ENCODE measurements at places on chromosomes 7 and 10.

DNA sequence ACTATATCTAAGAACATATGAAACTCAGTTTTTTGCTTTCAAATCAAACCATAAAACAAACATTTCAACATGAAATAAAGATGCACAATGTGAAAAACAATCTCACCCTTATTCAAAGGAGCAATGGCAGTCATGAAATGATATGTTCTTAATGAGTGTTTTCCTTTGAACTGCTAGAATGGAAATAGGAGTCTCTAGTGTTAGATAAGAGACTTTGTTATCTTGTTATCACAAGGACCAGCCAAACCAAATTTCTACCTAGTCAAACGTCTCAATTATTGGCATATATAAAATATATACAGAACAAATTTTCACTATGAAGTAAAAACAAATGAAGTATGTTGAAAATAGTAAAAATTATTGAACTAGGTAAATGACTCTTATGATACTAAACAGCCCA is 1.2 kb downstream of the VPS41 start:
- DNase-seq: no peak

DNA sequence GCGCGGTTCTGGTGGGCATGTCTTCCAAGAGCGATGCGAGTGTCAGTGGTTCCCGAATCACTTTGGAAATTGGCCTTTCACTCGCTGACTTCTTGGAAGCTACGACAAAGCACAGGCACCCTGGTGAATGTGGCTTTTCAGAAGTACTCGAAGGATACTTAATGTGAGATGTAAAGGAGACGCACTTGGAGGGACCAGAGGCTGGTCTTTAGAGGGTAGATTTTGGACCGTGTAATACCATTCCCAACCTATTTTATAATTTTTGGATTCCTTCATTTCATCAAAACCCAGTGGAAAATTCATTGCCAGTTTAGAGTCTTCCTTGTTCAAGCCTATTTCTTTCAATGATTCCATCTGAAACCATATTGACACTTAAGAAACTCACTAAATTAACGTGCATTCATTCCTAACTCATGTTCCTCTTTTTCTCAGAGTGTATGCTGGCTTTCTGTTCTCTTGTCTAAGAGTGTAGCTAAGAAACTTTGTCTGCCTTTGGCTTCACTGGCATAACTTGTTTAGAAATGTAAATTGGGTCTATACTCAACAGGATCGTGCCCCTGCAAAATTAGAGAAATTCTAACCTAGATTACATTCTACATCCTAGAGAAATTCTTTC is 645 bp upstream of the COPG2 start:
- DNase-seq: no peak

DNA sequence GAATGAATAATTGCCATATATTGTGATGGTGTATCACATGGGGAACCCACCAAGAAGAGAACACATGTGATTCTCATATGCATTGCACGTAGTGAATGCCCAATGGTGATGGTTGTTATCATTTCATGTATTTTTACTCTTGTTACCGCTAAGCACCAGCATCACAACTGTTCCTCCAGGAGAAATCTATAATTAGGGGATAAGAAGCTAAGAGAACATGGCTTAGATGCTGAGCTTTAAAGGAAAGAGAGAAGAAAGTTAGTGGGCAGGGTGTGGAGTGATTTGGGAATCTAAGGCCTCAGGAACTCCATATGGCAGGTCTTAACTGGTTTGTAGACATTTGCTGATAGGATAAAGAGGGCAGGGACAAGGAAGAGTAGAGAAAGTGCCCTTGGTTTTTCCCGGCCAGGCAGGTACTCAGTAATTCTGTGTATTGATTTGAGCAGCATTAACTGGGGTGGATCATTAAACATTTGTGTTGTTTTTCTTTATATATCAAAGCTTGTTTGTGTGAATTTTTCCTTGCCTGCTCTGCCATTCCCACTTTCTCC is 145.9 kb downstream of the LRRC4 start:
- DNase-seq: no peak

GRCh38 chr10:91460681-91461080 is 50.5 kb downstream of the HECTD2 start:
- no peak for DNase-seq

DNA sequence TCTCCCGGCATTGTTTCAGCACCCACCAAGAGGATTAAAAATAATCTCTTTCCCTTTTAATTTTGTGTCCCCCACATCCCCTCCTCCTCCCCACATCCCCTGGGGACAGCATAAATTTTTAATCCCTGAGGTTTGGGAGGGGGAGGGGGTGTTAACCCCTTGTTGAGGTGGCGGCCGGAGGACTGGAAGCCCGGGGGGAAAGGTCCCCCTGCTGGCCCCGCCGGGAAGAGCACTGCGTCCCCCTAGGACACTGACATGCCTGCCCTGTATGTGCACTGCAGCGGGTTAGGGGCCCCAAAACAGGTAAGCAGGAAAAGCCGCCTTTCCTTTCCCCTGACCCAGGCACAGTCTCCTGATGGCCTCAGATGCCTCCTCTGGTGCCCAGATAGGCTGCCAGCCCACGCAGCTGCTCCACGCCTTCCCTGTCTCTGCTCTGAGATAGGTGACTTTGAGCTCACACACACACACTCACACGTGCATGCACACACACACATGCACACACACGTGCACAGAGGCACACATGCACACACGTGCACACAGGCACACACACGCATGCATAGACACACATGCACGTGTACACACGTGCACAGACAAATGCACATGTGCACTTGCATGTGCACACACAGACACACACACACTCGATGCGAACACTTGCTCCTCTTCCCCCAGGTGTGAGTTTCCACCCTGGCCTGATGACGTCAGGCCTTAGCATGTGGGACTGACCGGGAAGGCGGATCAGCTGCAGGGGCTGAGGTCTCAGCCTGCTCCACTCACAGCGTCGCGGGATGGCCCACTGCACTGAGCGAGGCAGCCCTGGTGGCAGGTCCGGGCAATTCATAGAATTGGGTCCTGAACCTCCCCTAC is 12.3 kb downstream of the CNPY1 start:
- DNase-seq: peak; percentile 16

DNA sequence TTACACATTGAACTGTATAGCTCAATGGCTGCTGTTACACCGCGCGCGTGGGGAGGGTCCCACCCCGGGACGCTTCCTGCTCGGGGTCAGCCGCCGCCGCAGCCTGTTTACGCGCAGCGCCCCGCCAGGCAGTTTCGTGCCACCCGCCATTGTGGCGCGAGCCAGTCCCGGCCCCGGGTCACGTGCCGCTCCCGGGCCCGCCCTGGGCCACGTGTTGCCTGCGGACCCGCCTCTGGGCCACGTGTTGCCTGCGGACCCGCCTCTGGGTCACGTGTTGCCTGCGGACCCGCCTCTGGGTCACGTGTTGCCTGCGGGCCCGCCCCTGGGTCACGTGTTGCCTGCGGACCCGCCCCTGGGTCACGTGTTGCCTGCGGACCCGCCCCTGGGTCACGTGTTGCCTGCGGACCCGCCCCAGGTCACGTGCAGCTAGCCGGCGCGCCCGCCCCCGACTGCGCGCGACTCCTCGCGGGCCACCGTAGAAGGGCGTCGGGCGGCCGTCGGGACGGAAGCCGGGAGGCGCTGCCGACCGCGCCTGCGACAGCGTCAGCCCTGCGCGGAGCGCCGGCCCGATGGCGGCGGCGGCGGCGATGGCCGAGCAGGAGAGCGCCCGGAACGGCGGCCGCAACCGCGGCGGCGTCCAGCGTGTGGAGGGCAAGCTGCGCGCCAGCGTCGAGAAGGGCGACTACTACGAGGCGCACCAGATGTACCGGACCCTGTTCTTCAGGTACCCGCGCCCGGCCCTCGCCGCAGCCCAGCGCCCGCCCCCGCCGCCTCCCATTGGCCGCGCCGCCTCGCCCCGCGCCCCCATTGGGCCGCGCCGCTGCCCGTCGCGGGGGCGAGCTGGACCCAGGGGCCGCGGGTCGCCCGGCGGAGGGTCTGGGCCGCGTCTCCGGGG is at the start of gene GET4:
GET4 (plus strand) TSS at position 478 of the 895 bp plus-strand sequence; CDS start at position 570, 92 bp downstream.
- peak; percentile 97 for DNase-seq

DNA sequence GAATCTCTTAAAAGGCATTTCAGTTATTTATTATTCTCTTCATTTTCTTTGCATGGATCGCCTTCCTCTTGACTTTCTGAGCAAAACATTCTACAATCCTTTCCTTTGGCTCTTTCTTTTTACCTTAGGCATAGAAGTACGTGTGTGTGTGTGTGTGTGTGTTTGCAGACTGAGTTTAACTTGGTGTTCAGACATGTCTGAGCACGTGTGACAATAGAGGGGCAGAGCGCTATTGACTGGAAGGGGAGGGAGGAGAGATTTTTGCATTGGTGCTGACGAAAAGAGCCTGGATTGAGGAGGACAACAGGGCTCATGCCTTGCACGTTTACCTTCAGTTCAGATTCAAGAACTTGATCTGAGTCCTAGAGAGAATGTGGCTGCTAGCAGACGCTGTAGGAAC is 129.8 kb downstream of the SEC23IP start:
- DNase-seq: no peak

DNA sequence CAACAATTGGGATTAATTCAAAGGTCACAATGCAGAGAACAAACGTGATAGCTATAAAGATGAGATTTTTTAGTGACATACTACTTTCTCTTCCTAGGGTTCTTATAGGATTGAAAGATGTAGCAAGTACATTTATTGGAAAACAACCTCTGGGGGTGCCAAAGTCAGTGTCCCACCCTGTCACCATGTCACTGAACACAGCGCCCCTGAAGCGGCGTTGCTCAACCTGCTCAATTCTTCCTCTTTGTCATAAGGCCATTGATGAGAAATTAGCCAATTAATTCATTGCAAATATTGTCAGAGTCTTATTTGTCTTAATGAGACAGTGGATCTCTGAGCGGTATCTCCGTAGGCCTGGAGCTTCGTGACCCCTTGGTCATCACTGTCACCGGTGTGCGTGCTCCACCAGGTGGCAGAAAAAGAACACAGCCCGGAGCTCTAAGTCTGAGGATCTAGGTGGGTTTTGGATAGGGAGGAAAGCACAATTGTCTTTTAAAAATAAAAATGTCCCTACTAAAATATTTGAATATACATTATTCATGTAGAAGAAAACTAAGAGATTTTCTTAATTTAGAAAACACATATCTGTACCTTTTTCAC is 362.6 kb downstream of the PAXIP1 start:
- no peak for DNase-seq

- no peak for DNase-seq
Observed at GRCh38 chr7:25084821-25085220, 40.2 kb downstream of the CYCS start.

DNA sequence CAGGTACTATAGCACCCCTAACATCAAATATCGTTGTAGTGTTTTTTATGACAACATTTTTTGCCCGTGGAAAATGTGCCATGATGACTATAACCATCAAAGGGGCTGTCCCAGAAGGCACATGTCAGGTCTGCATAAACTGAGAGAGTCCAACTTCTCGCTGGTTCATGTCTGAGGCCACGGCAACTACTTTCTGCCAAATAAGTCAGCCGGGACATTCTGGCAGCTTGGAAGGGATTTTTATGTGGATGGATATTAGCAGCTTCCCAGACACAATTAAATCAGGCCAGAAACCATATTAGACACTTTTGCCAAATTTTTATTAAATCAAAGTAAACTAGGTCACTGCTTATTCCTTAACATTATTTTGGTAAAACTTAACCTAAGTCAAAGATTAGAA is 477.4 kb upstream of the FZD8 start:
- DNase-seq: no peak

DNA sequence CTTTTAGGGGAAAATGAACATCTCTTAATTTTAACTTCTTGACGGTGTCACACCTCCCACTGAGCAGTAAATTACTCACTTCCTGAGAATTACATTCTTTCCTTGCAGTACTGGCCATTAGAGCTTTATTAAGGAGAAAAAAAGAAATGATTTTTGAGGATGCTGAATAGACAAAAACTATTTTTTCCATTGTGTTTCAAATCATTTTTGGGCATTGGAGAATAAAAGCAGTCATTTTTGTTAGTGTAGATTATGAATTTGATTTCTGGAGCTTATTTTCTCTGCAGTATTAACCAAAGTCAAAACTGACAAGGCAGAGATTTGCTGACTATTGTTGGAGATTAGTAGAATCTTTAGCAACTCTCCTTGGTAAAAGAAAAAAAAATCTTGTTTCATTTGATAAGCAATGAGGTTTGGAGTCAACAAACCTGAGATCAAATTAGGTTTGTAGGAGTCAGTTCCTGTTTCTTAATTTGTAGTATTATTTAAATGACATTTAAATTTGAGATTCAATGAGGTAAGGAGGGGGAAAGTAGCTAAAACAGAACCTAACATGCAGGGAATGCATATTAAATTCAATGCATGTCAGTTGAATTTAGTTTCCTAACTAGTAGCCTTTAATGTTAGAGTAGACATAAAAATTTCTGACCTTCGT is 70.6 kb downstream of the AP3M1 start:
- DNase-seq: peak; percentile 65

DNA sequence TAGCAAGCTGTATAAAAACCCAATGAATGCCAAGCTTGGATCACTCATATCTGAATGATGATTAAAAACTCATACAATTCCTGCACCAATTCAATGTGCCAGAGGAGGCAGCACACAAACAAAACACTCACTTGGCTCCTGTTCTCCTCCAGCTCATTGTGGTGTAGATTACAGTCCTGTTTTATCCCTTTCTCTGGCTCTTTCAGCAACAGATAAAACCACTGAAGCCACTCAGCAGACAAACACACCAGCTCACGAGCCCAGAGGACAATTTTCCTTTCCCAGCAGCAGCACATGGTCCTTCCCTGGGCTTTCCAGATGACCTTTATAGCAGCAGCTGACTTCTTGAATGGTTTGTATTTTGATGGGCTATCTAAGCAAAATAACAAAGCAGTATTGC is 107.3 kb upstream of the STARD3NL start:
- peak; percentile 39 for DNase-seq

DNA sequence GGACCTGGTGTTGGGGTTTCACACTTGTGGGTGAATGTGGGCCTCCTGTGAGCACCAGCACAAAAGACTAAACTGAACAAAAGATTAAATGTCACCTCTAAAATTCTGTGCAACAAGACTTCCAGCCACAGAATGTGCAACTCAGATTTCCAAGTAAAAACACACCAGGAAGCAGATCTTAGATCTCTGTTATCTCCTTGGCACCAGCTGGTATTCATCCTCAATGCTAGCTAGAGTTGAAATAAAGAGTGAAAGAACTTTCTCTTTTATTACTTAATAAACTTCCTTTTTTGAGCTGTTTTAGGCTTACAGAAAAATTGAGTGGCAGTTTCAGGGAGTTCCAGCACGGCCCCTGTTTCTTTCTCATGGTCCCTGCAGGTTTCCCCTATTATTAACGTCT is 40.2 kb downstream of the EGFR start:
- DNase-seq: no peak

GRCh38 chr7:29445736-29446135 is 117.9 kb upstream of the PRR15 start:
- no peak for DNase-seq

DNA sequence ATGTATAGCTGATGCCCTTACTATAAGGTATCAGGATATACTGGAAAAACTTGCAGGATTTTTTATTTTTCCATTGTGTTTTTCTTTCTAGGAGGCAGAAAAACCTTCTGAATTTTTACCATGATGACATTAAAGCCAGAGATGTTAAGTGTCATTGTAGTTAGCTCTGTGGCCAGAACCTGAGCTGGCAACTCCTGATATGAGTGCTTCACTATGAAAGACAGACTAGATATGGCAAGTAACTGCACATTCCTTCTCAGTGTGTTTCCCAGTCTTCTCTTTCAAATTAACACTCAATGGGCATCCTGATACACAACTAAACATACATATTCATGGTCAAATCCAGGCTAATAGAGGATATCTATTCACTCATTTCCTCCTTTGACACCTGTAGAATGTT is 166.2 kb downstream of the CTTNBP2 start:
- no peak for DNase-seq

- DNase-seq: peak; percentile 40
Observed at GRCh38 chr10:47336387-47337134, 11.6 kb upstream of the RBP3 start.

Data from GM23248 (cell line).